HS-27A (cell line): ENCODE measurements at places on chromosomes 12 and 14.

GRCh38 chr12:44509471-44509870, 366.6 kb downstream of the NELL2 start:
- DNase-seq, result peak; percentile 56

DNA sequence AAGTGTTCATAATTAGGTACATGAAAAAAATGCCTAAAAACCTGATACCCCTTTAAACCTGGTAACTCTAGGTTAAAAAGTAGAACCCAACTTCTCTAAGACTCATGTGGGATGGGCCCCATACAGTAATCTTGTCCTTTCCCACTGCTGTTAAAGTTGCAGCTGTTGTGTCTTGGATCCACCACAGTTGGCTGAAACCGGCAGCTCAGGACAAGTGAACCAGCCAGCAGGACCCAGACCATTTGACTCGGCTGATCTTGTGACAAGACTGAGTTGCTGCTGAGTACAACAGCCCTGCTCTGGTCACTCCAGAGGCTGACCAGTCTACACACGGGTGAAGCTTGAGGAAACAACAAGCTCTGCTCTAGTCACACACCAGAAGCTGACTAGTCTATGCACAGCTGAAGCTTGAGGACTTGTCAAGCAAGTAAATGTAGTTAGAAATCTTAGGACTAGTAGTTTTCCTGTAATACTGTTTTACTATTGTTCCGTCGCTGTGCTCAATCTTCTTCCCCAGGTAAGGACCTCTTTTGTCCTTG, 60.6 kb downstream of the DHRS2 start:
- DNase-seq, result no peak

DNA sequence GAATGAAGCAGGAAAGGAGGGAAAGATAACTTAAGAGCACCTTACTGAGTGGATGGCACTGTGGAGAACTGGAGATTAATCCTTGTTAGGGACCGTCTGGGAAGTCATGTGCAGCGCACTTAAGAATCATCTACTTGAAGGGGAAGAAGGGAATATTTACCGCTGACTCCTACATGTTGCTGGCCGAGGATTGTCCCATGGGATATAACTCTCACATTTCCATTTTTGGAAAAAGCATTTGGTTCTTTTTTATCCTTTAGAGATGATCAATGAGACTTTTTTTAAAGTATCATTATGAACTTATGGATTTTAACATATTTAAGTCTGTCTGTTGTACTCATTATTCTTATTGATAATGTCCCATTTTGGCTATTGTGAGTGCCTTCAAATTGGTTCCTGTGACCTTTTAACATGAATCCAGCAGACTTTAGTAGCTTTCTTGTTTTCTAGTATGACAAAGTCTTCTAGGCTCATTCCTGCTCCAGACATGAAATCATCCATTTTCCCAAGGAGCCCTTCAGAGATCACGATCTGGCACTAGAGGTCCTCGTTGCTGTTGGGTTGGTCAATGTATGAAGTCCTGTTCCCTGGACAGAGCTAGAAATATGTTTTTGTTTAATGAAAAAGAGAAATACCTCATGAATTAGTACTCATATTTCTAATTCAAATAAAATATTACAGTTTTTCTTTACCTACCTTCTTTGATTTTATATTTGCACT, 20.2 kb upstream of the FAM234B start:
- DNase-seq, result peak; percentile 51

GRCh38 chr12:94149119-94149780, 873 bp downstream of the PLXNC1 start:
- no peak for DNase-seq

- no peak for DNase-seq
Observed at GRCh38 chr14:75343911-75344310, 65.3 kb downstream of the FOS start.

DNA sequence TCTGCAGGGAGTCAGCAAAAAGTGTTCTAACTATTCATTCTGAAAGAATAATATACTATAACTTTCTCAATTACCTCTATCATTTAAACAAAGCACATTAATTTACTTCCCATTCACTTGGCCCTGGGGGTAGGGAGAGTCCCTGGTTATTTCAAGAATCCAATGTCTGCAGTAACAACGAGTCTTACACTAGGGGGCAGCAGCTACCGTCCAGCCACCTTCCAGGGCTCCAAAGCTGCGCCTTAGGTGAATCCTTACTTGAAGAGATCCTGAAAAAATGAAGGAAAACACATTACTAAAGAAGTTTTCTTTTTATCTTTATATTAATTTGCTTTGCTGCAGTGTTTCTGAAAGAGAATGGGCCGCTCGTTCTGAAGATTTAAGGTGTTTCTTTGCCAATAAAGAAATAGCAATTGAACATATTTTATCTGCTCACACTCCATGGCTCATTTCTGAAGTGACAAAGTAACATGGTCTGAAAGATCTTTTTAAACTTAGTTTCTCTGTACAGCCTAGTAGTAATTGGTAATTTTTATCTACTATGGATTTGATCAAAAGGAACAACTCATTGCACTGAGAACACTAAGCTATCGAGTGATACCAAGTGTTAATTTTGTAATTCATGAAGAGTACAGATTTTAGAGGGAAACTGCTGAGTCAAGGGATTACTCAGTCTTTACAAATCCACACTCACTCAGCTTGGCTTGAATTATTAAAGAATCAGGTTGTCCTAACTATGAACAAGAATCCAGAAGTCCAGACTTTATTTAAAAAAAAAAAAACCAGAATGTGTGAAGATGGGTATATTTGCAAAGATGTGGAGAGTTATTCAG, 27.6 kb downstream of the BHLHE41 start:
- DNase-seq, result peak; percentile 60

- DNase-seq, result no peak
Observed at GRCh38 chr12:575129-575502, 88.1 kb downstream of the NINJ2 start.

DNA sequence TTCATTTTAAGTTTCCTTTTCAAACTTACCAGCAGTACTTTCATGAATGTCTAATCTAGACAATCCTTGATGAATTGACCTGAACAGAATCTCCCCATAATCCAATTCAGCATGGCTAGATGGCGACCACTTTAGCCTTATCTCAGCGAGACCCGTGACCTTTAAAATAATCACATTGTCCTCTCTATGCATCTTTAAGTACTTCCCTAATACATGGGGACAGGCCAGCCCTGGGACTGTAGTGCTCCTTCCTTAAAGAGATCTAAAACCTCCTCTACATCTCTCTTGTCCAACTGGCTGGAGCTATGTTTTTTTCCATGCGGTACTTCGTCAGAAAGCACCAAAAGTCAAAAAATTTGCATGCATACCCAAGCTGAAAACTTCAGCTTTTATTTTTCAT, 746.0 kb downstream of the VRK1 start:
- no peak for DNase-seq

GRCh38 chr14:36519431-36520321, at the start of gene NKX2-1:
NKX2-1 (minus strand) TSS chr14:36520232; CDS start chr14:36520129, 103 bp downstream.
- no peak for DNase-seq

- DNase-seq, result no peak
Observed at GRCh38 chr14:103385929-103386712, 906 bp downstream of the MARK3 start.

GRCh38 chr12:75294797-75295196, 35.3 kb downstream of the CAPS2 start:
- DNase-seq, result no peak

GRCh38 chr14:94542811-94543440, 18.3 kb upstream of the SERPINA4 start:
- DNase-seq, result no peak

DNA sequence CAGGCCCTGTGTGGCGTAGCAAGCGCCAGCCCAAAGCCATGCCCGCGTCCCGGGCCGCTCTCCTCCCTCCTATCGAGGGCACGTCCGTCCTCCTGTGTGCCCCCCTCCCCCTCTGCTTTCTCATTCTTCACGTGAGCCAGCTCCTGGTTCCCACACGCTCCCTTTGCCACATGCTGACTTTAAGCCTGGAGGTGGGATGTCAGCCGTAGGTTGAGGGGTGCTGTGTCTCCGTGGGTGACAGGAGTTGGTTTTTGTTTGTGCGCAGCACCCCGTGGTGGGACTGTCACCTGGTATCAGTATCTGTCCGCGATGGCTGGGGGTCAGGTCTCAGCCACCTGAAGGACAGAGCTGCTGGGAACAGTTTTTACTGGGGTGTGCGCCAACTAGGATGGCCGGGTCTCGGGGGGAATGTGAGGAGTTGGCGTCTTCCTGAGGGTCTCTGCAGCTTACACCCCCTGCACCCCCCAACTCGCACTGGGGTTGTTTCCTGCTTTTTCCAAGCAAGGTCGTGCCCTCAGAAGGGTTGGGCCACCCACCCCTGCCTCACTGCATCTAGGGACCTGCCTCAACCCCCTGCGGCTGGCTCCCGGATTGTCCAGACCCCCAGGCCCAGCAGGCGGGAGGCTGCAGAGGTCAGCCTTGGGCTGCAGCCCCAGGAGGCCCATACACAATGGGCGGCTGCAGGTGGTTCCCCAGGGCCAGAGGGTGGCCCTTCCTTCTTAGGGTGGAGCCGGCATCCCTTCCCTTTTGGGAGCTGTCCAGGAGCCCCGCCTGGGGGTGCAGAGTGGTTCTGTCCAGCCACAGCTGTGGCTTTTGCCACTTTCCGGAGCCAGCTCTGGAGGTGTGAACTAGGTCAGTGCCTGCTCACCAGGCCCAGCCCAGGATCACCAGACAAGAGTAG, 7.3 kb downstream of the ULK1 start:
- no peak for DNase-seq

- no peak for DNase-seq
Observed at GRCh38 chr14:65566820-65567522, 154.4 kb downstream of the FUT8 start.
